ENCODE measurements at places on chromosomes 1 and 21.

- DNase-seq: no peak
Measured at GRCh38 chr1:229058729-229059128, 212.2 kb upstream of the RAB4A start.

DNA sequence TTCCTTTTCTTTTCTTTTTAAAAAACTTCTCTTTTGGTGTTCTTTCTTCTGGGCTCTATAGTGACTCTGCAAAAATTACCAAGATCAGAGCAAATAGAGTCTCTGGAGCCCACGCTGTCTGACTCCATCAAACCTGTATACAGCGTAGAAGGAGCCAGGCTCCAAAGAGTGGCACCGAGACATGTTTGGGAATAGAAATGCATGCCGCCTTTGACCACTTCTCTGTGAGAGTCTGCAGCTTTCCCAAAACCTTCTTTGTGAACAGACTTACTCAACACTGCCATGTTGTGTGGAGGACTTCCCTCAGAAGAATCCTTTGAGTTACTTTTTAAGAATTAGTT is 55.3 kb downstream of the GORAB start:
- DNase-seq: no peak

DNA sequence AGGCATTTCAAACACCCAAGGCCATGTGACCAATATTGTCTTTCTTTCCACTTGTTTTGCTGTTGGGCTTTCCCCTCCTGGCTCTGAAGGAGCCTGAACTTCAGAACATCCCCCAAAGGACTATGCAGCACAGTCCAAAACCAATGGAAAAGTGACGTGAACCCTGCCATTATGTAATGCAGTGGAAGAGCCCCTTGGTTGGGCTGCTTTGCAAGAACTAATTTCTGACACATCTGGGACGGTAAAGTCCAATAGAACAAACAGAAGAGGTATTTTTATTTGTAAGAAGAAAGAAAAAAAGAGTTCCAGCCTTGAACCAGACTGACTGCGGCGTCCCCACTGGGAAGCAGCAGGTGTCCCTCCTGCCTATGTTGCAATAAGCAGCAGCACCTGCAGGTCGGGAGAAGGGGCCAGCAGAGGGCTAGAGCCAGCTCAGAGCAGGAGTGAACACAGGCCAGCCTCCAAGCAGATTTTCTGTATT is 116.7 kb downstream of the CDC7 start:
- no peak for DNase-seq

GRCh38 chr1:65189576-65190115 is 41.6 kb downstream of the AK4 start:
- no peak for DNase-seq

- no peak for DNase-seq
Measured at GRCh38 chr1:223835754-223836153, 10.0 kb downstream of the TP53BP2 start.

- no peak for DNase-seq
Measured at GRCh38 chr1:3885611-3886010, 14.5 kb downstream of the C1orf174 start.

DNA sequence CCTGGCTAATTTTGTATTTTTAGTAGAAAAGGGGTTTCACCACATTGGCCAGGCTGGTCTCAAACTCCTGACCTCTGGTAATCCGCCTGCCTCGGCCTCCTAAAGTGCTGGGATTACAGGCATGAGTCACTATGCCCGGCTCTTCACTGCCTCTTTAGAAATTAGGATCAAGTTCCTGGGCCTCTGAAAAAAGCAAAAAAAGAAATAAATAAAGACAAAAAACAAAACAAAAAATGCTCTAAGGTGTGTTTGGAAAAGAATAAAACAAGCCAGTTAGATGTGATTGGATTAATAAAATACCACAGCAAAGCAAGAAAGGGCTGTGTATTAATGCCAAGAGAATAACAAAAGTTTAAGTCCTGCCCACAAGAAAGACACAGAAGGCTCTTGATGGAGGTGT is 4.2 kb upstream of the ABCB10 start:
- DNase-seq: no peak

DNA sequence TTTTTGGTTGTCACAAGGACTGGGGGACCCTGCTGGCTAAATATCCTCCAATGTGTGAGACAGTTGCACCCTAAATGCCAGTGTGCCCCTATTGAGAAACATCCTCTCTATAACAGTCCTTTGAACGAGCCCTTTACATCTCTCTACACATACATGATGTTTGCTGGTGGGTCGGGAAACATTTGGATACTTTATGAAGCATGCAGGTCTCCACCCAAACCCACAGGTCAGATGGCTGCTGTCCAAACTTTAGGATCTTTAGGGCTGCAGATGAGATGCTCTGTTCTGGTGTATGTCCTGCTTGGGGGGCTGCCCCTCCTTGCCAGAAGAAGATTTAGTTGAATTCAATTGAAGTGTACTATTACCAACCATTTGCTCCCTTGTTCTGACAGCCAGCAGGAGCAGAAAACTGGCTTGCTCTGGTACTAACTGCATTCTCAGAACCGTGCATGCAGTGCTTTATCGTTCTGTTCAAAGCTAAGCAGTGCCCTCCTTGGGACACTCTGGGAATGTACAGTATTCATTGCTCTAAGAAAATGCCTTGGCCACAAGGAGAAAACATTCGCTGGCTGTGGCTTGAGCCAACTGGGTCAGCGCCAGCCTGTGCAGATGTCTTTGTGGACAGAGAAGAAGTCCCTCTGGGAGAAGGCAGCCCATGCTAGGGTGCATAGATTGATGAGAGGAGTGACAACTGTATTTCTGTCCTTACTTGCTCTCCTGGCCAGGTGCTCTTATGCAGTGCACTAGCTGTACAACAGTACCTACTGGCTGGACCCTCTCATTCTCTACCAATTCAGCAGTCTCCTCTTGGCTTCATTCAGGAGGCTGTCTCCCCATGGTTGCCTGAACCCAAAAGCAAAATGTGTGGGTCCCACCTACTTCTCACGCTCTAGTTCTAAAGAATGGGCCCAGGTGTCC is 61.4 kb upstream of the DIRAS3 start:
- DNase-seq: no peak

All from CD4-positive, alpha-beta memory T cell (primary cell).